ENCODE measurements at places on chromosomes 3 and 15. TPM values are rescaled to one million over a fixed set of nuclear protein-coding genes. Genes with fewer than 3 reads are reported as not detected.

LRRK1 gene
- 2.0 TPM for total RNA-seq

JAGN1 gene
- 19.3 TPM for total RNA-seq

GPR15 gene
- 24.2 TPM for total RNA-seq

ECE2 gene
- not detected for total RNA-seq

INSYN1 gene
- not detected for total RNA-seq

HHLA2 gene
- total RNA-seq: 0.92 TPM

MUSTN1 gene
- 1.3 TPM for total RNA-seq

SV2B gene
- total RNA-seq: 0.15 TPM

RTP1 gene
- not detected for total RNA-seq

NUSAP1 gene
- total RNA-seq: 3.0 TPM

DNAH1 gene
- 49.0 TPM for total RNA-seq

RPP25 gene
- total RNA-seq: 0.95 TPM

GOLGA6B gene
- total RNA-seq: 0.70 TPM

CPEB1 gene
- total RNA-seq: 0.24 TPM

PARP3 gene
- total RNA-seq: 12.6 TPM

SERINC4 gene
- total RNA-seq: 0.36 TPM

EXD1 gene
- not detected for total RNA-seq

PIGZ gene
- 2.7 TPM for total RNA-seq

B3GNT5 gene
- total RNA-seq: 0.30 TPM

NPHP3 gene
- total RNA-seq: 21.8 TPM

CNTN3 gene
- total RNA-seq: not detected
